ENCODE measurements at places on chromosomes 7 and 10.

DNA sequence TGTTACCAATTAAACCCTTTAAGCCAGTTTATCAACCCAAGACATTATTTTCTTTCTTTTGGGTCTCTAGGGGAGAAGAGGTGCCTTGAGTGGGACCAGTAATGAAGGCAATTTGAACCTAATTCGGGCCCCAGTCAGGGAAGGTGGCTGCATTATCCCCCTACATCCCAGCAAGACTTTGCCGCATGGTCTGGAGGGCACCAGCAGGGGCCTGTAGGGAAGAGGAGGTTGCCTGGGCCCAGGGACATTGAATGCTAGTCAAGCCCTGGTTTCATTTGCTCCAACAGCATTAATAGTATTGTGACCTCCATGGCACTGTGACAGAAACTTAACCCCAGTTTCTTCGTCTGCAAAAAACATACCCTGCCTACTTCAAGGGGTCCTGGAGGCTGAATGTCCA lies 108.8 kb downstream of the CUX1 start:
- no peaks in the 10 kb centered on the region for H3K27me3 ChIP-seq
- H3K36me3 ChIP-seq: peaks cover 8% of the 10 kb centered on the region
- no peak overlapping the region for H3K4me3 ChIP-seq
- H3K27ac ChIP-seq: no peak overlapping the region
- no peak for DNase-seq
- peaks cover 21% of the 10 kb centered on the region for H3K4me1 ChIP-seq

- H3K27ac ChIP-seq: no peak overlapping the region
- no peak overlapping the region for H3K4me3 ChIP-seq
- no peaks in the 10 kb centered on the region for H3K36me3 ChIP-seq
- no peaks in the 10 kb centered on the region for H3K27me3 ChIP-seq
- DNase-seq: no peak
- peaks cover 3% of the 10 kb centered on the region for H3K4me1 ChIP-seq
Observed at GRCh38 chr7:115007751-115008150, 85.9 kb downstream of the MDFIC start.

- H3K27me3 ChIP-seq: no peaks in the 10 kb centered on the region
- H3K27ac ChIP-seq: no peak overlapping the region
- H3K4me1 ChIP-seq: no peaks in the 10 kb centered on the region
- H3K4me3 ChIP-seq: no peak overlapping the region
- DNase-seq: no peak
Observed at GRCh38 chr7:115032715-115033703, 111.1 kb downstream of the MDFIC start.

DNA sequence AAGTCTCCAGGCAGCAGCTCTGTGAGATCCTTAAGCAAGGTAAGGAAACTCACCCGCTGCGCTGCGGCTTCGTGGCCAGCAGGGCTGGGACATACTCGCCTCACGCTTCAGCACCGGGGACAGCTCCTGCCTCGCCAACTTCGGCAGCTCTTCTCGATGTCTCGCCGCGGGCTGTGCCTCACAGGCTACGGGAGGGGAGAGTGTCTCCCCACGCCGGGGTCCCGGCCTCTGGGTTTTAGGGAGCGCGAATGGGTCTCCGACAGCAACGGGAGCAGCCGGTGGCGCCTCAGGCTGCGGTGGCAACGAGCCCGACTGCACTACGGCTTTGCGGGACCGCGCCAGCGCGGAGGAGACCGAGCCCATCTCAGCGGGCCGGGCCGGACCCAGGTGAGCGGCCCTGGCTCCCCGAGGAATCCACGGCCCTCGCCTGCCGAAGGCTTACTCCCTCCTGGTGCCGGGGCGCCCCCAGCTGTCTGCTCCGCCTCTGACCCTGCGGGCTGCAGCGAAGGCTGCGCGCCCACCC lies 62.4 kb downstream of the LSM5 start:
- H3K4me1 ChIP-seq: peaks cover 12% of the 10 kb centered on the region
- peaks cover 46% of the 10 kb centered on the region for H3K27me3 ChIP-seq
- H3K27ac ChIP-seq: no peak overlapping the region
- no peaks in the 10 kb centered on the region for H3K36me3 ChIP-seq
- peak; percentile 74 for DNase-seq
- no peak overlapping the region for H3K4me3 ChIP-seq

DNA sequence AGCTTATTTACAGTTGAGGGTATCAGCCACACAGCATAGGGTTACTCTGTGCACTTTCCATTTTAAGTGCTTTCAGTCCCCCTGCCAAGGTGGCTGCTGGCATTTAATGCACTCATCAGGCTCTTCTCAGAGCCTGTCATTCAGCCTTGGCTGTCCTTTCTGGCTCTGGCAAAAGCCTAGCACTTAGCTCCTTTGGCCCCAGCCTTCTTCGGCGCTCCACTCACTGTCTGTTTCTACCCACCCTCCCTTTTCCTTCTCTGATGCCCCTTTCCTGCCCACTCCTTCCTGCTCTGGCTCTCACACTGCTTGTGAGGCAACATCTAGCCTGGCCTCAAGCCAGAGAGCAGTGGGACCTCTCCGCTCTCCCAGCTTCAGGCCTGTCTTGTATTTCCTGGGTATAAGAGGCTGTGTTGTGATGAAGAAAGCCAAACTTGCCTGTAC lies 60.2 kb downstream of the WIPF3 start:
- peak overlapping the region; percentile 49 for H3K27ac ChIP-seq
- no peak overlapping the region for H3K4me3 ChIP-seq
- no peaks in the 10 kb centered on the region for H3K36me3 ChIP-seq
- H3K4me1 ChIP-seq: peaks cover 15% of the 10 kb centered on the region
- no peaks in the 10 kb centered on the region for H3K27me3 ChIP-seq

DNA sequence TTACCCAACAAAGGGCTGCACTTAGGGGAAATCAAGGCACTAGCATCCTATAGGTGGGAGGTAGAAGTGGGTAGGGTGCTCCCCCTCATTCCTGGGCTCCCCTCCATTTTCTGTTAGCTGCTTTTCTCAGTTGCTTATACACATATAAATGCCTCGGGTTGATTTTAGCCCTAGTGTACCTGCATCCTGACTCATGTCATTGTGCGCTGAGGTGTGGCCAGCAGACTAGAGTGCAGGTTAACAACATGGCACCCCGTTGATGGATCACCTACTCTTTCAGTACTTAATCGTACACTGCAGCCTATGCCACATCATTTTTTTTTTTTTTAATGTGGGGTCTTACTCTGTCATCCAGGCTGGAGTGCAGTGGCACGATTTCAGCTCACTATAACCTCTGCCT lies 144.0 kb upstream of the ITGB1 start:
- no peaks in the 10 kb centered on the region for H3K27me3 ChIP-seq
- H3K27ac ChIP-seq: no peak overlapping the region
- H3K36me3 ChIP-seq: no peaks in the 10 kb centered on the region
- DNase-seq: no peak
- peaks cover 4% of the 10 kb centered on the region for H3K4me1 ChIP-seq

- H3K36me3 ChIP-seq: peaks cover 55% of the 10 kb centered on the region
- H3K27ac ChIP-seq: peak overlapping the region; percentile 75
- DNase-seq: peak; percentile 93
- peaks cover 32% of the 10 kb centered on the region for H3K4me1 ChIP-seq
Observed at GRCh38 chr7:74324531-74325209, 35.5 kb downstream of the CLIP2 start.

- H3K27ac ChIP-seq: no peak overlapping the region
- no peaks in the 10 kb centered on the region for H3K4me1 ChIP-seq
- DNase-seq: no peak
- H3K27me3 ChIP-seq: peaks cover 3% of the 10 kb centered on the region
- no peak overlapping the region for H3K4me3 ChIP-seq
Observed at GRCh38 chr7:101707587-101707986, 78.5 kb upstream of the MYL10 start.

DNA sequence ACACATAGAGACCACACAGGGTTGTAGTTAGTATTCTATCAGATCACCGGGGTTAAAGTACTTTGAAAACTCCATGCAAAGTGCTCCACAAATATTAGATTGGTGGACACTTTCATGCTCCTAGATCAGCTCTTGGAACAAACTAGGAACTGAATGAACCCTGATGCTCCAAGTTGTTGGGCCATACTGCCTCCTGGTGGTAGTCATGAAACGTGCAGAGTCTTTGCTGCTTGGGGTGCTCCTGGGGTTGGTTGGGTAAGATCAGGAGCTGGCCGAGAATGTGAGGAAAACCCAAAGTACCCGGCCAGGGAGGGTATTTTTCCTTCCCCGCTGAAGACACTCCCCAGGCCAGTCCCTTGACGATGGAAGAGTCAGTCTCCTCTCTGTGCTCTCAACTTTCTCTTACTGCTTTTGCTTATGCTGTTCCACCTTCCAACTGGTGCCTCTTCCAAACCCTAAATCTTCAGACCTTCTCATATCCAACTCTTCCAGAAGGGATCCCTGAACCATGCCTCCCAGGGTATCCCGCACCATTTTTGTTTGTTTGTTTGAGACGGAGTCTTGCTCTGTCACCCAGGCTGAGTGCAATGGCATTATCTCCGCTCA lies 918 bp upstream of the RPEL1 start:
- no peak overlapping the region for H3K4me3 ChIP-seq
- DNase-seq: peak; percentile 42
- H3K36me3 ChIP-seq: no peaks in the 10 kb centered on the region
